Ammon's horn (tissue), 1 donor: ENCODE measurements at places on chromosomes 4 and X.
A peak's percentile ranks its signal among the peaks of the same experiment; 100 is the strongest.

DNA sequence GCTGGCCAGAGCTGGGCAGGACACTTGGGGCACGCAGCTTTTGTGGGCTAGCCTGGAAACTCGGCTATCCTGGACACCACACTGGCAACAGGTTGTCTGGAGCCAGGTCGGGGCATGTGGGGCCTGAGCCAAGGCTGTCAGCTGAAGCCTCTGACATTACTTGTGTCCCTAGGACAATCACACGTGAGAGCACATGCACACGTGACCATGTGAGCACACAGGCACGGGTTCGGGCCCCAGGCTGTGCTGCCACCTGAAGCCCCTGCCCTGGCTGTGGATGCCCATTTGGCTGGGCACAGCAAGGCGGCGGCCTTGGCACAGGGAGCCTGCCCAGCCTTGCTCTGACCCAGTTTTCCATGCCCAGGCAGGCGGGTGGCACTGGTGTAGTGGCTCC is 8.7 kb upstream of the FGFR3 start:
- peak; percentile 51 for DNase-seq

- DNase-seq = no peak
Observed at GRCh38 chr4:168696280-168696679, 199.4 kb downstream of the PALLD start.

DNA sequence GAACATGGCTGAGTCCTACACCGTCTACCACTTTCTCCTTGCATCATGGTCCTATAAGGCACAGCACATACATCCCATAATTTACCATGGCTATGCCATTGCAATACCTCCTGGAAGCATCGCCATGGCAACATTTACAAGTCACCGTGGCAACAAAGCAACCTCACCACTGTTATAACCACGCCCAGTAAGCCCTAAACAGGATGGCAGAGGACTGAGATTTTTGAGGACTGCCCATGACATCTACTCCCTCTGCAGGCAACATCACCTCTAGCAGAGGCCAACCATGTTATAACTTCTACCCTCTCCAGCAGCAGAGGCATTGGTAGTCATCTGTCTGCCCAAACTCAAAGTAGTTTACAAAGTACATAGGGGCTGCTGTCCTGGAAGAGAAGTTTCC is 29.7 kb downstream of the BCOR start:
- no peak for DNase-seq

- DNase-seq = peak; percentile 95
Observed at GRCh38 chr4:76179398-76180318, 31.5 kb upstream of the NUP54 start.

- no peak for DNase-seq
Observed at GRCh38 chr4:148776941-148777340, 334.7 kb upstream of the NR3C2 start.

DNA sequence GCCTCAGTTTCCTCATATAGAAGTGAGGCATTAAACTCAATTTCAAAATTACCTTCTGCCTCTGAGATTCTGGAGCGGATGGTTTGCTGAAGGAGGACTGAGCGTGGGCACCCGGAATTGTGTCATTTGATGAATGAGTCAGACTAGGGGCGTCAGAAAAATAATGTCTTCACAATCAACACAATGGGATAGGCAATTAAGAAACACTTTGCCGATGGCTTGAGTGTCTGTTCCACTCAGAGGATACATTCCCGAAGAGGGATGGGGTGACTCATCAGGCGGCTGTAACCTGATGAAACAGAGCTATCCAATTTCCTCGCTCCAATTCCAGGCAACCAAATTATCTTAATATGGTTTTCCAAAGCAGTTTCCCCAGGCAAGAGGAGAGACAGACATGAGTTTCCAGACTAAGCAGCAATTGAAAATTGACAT is 1.2 kb upstream of the CHRNA9 start:
- DNase-seq = peak; percentile 36

DNA sequence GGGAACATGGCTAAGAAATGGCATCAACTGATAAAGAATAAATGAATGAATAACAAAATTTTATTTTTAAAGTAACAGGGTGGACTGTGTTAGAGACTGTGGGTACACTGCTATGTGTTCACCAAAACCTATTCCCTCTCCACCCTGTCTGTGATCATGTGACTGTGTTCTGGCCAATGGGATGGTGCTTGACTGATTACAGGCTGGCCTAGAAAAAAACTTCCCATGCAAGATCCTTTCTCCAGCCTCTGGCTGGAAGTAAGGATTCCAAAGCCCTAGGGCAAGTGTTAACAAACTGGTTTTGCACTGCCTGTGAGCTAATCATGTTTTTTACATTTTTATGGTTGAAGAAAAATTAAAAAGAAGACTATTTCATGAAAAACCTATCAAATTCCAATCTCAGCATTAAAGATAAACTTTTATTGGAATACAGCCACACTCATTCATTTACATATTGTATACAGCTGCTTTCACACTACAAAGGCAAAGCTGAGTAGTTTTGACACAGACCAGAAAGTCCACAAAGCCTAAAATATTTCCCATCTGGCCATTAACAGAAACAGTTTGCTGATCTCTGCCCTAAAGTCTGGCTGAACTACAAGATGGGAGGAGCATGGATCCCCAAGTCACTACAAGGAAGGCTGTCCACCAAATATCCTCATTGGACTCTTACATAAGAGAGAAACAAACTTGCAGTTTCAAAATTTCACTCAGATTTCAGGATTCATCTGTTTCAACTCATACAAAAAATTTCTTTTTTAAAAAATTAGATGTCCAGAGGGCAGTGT is 133.2 kb downstream of the ARHGAP6 start:
- DNase-seq = no peak

DNA sequence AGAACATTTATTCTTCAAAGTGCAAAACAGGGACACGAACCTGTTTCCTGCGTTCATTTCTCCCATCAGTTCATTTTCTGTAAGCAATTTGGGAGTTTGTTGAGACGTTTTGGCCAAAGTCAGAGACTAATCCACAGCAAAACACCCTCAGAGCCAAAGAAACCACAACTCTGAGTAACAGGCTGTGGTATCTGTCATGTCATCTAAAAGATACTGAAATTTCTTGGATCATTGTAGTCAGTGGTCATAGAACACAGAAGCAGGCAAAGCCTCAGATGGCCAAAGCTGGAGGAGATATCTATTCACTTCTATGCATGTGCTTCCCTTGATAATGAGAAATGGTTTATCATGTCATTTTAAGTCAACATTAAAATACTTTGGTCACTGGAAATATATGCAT is 485.6 kb upstream of the GALNT7 start:
- DNase-seq = no peak

DNA sequence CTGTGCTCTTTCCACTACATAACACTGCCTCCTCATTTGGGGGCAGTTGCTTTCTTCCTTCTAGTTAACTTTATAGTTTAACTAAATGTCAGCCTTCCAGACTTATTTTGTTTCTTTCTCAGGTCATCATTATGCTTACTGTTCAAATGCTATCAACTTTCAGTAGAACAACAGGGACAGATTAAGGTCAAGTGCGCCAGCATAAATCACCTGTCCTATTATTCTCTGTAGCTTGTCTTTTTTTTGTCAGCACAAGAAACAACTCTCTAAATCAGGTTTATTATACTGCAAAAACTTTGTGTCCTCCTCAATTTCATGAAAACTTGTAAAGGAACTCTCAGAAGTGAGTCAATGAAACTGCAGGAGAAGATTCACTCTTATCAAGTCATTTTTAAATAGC is 19.6 kb downstream of the SPANXA2 start:
- DNase-seq = no peak

DNA sequence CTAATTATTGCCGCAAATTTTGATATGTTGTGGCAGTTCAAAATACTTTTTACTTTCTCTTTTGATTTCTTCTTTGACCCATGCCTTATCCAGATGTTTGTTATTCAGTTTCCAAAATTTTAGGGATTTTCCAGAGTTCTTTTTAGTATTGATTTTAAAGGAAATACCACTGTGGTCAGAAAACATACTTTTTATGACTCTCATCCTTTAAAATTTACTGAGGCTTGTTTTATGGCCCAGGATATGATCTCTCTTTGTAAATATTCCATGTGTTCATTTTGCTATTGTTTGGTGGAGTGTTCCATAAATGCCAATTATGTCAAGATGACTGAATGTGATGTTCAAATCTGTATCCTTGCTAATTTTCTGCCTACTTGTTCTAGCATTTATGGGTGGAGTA is 272.3 kb upstream of the DIPK2B start:
- no peak for DNase-seq

DNA sequence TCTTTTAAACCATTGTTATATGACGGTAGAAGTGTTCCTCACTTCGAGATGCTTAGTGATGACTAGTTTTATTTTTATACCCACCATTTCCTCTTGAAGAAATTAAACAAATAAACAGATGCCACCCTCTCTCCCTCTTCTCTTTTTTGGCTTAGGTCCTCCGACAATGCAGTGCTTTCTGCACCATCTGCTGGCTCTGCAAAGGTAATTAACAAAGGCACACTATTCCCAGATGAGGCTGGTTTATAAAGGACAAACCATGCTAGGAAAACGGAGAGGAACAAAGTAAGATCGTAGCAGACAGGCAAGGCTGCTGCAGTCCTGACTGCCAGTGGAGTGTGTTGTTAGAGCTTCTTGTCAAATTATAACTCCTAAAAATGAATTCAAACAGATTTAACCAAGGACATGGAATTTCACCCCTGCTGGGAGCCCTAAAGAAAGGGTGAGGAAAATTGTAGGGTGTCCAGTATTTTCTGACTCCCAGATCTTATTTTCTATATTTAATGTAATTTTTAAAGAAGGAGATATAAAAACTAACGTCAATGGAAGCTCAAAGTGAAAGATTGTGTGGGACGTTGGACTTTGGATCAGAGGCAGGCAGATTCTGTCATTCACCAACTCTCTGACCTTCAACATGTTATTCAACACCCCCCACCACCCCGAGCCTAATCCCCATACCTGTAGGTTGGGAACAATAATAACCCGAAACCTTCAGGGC is 142.1 kb downstream of the CPEB2 start:
- DNase-seq = peak; percentile 54

GRCh38 chr4:25320336-25320735 is 7.8 kb downstream of the ZCCHC4 start:
- no peak for DNase-seq

DNA sequence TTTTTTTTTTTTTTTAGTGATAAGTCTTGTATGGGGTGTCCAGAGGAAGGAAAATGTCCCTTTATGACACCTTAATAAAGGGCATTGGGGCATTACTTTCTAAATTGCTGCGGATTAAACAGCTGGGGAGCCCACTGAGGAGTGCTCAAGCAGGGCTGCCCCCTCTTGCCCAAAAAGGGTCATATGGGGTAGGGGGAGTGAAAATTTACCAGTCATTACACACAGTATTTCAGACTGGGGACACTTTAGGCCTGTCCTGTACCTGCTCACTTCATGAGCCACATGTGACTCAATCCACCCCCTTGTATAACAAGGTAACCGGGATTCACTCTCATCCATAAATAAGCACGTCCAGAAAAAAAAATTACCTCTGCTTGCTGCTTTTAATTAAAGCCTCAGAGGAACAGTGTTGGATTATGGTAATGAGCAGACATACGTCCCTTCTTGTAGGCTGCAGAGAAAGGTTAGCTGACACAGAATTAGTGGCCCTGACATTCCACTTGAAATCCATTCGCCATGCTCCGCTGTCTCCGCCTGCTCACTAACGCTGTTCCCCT is 1.8 kb downstream of the PRDM8 start:
- no peak for DNase-seq

GRCh38 chr4:83989835-83990234 is 453.9 kb downstream of the GPAT3 start:
- no peak for DNase-seq

DNA sequence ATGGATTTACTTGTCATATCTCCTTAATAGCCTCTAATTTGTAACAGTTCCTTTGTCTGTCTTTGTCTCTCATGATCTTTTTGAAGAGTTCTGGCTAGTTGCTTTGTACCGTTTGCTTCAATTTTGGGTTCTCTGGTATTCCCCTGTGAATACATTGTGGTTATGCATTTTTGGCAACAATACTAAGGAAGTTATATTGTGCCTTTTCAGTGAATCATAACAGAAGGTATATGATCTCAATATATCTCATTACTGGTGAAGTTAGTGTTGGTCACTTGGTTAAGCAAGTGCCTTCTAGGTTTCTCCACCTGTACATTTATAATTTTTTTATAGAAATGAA is 48.6 kb downstream of the DCLK2 start:
- DNase-seq = no peak

DNA sequence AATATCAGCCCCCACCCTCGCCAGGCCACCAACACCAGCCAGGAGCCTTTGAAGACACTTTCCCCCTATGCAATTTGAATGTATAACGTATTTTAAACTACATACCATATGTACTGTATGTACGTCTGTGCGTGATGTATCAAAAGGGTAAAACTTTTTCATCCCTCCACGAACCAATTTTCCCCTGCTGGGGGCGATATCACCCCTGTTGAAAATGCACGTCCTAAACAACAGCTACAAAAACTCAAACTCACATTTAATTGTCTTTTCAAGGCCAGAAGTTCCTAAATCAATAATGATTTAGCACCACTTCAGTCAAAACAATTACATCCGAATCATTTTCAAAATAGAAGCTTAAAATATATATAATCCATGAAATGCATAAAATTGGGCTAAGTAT is 1.4 kb downstream of the VEGFD start:
- DNase-seq = no peak

GRCh38 chrX:74343343-74344279 is 39.6 kb downstream of the ZCCHC13 start:
- peak; percentile 65 for DNase-seq

- DNase-seq = no peak
Observed at GRCh38 chr4:102338405-102338804, 6.9 kb downstream of the SLC39A8 start.

GRCh38 chr4:65046192-65047133 is 623.8 kb downstream of the EPHA5 start:
- DNase-seq = peak; percentile 4

GRCh38 chrX:139851730-139852129 is 81.1 kb downstream of the ATP11C start:
- no peak for DNase-seq

DNA sequence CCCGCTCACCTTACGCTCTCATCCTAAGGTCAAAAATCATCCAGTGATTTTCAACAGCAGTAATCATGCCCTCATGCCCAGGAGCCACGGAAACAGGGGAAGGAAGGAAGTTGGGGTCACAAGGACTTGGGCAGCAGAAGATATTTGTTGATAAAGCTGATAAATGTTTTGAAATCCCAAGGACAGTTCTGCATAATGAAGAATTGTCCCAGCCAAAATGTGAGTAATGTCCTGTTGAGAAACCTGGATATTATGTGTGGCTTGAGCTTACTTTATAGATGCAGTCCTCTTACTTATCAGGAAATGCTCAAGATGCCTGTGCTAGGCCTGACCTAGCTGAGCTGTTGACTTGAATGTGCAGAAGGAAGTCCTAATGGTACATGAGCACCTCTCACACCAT is 263.0 kb upstream of the ZFP42 start:
- DNase-seq = no peak

GRCh38 chrX:44042751-44043150 is 69.6 kb upstream of the NDP start:
- DNase-seq = no peak
